ENCODE measurements at places on chromosomes 2 and 18. TPM values are rescaled to one million over a fixed set of nuclear protein-coding genes. Genes with fewer than 3 reads are reported as not detected.

GRCh38 chr2:221529943-221530652, 42.0 kb downstream of the EPHA4 start:
- DNase-seq = no peak

DNA sequence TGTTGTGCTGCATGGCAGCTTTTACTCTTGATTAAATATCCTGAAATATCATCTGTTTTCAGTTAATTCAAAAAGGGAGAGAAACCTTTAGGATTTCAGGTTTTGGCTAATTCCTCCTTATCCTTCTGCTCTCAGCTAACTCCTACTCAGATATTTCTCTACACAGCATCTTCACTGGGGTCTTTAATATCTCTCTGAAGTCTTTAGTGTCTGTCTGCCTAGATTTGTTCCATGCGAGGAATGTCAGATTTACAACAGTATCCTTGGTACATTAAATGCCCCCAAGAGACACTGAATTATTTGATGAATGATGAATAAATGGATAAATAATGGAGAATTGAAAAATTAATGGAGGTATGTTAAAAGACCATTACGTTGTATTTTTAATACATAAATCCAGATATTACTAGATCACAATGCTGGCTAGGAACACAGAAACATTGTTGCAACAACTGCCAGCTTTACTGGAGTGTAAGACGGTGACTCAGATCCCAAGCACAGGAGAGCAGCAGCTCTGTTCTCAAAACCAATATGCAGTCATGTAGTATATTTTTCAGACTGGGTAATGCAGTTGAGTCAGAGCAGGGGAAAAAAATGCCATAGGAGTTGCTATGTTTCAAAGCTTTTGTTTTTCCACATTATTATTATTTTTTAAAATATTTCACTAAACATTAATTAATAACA, 388.0 kb upstream of the SYT4 start:
- DNase-seq = no peak

DNA sequence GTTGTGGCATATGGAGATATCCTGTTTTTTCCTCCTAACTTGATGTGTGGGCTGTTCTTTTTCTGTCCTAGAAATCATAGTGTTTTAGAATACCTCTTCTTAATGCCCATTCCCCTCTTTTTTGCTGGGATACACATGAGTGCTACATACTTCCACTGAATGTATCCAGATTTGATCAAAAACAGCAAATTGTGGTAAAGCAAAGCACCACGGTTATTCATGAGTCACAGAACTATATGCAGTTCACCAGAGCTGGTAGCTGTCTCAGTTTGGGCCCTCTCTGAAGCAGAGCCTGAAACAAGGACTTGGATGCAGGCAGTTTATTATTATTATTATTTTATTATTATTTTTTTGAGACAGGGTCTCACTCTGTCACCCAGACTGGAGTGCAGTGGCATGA, 69.9 kb upstream of the CTLA4 start:
- DNase-seq = no peak

- DNase-seq = no peak
Measured at GRCh38 chr2:3864943-3865865, 161.8 kb downstream of the DCDC2C start.

- DNase-seq = no peak
Measured at GRCh38 chr2:42960842-42961180, 168.4 kb upstream of the HAAO start.

DNA sequence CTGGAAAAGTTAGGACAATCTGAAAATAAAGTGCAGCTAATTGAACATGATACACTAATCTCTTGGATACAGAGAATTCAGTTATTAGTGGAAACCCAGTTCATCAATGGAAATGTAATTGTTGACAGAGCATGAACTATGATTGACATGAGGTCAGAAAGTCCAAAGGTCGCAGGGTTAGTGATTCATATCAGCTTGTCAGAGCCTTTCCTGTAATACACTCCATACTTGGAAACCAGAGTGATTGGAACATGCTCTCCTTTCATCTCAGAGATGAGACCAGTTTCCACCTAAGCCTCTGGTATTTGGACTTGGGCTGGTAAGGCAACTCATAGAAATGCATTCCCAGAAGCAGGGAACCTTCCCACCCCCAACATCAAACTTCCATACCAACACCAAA, 8.5 kb upstream of the NCKAP5 start:
- DNase-seq = no peak

GRCh38 chr18:79912409-79912991, 39.0 kb downstream of the SLC66A2 start:
- peak; percentile 14 for DNase-seq

DNA sequence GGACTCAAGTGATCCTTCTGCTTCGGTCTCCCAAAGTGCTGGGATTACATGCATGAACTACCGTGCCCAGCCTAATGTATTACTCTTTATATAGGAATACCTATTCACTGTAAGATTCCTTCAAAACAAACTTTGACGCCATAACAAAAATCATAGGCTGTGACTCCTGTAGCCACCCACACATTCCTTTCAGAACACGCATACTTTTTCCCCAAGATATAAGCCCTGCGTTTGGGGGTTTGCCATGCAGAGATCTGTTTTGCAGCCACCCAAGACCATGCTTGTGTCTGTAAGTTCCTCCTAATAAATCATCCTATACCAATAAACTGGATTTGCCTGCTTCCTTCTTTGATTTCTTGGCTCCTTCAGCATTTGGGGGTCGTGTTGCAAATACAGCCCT, 46.0 kb upstream of the STON1 start:
- DNase-seq = no peak

DNA sequence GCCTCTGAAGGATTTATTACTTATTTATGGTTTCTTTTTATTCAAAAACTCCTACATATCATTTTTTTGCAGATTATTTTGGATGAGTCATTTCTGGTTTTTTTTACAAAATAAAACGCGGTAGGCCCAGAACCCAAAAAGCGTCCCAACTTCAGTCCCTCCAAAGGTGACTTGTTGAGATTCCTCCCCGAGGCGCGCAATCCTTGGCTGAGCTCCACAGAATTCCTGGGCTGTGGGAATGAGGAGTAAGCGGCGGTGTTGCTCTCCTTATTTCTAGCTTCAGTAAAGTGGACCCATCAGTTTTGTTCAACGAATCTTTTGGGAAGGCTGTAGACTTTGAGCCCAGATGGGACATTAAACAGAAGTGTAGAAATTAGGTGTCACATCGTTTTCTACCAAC, 67.0 kb upstream of the RMP24 start:
- DNase-seq = peak; percentile 61

DNA sequence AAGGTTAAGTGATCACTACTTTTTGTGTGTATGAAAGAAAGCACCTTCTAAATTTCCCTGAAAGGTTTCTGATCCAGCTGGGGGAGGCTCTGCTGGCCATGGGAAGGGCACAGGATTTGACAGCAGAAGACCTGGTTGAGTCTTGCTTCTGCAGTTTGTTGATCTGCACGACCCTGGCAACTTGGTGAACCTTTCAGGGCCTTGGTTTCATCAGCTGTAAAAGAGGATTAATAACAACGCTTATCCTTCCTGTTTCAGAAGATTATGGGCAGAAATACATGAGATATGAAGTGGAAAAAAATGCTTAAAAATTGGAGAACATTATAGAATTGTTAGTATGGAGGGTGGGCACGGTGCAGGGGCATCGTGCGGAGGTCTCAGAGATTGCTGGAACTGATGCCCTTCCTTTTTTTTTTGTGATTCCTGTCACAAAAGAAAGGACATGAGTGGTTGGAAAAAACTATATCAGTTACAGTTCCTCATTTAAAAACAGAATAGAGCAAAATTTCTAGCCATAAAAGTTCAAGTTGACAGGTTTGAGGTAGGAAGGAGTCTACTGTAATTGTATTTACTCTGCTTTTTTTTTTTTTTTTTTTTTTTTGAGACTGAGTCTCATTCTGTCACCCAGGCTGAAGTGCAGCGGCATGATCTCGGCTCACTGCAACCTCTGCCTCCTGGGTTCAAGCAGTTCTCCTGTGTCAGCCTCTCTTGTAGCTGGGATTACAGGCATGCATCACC, 47.4 kb downstream of the MFSD6 start:
- DNase-seq = no peak

Gene SANBR
- 9.2 TPM for total RNA-seq

Gene BCL11A
- 0.64 TPM for total RNA-seq

Gene NEU2
- total RNA-seq = not detected

Gene UCN
- 8.8 TPM for total RNA-seq

Gene SP140
- 2.6 TPM for total RNA-seq

Gene PIEZO2
- 1.9 TPM for total RNA-seq
